ENCODE measurements at places on chromosomes 1 and 21. TPM values are rescaled to one million over a fixed set of nuclear protein-coding genes. Genes with fewer than 3 reads are reported as not detected.

C4BPA gene
- not detected for total RNA-seq

UBE4B gene
- 36.7 TPM for total RNA-seq

DNA sequence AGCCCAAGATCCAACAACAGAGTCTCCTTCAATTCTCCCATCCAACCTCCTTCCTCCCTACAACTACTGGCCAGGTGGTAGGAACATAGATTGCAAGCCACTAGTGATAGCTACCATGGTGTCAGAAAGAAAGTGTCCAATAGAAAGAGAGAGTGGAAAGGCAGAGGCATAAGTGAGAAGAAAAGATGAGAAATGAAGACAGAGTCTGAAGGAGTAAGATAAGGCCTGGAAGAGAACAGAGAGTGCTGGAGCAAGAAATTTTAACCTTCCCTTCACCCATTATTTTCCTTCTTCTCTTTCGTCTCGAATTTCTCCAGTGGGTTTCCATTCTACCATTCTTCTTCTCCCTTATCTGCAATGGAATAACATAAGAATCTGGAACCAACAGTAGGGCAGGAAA is 57.9 kb downstream of the CDC42BPA start:
- DNase-seq = no peak

DNA sequence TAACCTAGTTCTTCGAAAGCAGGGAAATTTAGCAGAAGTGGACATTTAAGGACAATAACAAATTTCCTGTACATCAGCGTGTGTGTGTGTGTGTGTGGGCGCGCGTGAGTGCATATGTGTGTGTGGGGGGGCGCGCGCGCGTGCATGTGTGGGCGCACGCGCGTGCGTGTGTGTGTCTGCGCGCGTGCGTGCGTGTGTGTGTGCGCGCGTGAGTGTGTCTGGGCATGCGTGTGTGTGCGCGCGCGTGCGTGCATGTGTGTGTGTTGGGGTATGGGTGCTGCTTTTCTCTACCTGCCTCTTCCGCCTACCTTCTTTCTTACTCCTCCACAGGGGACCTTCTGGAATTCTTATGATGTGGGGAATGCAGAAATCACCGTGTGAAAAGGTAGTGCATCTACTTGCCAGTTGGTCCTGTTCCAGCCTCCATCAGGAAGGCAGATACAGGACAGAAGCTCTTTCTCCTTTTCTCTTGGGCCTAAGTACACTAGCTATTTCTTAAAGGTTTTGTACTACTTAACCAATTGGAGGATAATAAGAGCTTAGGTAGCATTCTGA is 165.4 kb upstream of the KCNK2 start:
- DNase-seq = no peak

- peak; percentile 69 for DNase-seq
Measured at GRCh38 chr1:37999430-38000232, 5.7 kb downstream of the FHL3 start.

Measured in natural killer cell treated with Interleukin-12 subunit alpha and Interleukin-12 subunit beta and Interleukin-15 and Interleukin-18, amount 100 ng/mL, for 72 hours (primary cell).